ENCODE measurements at places on chromosomes 3 and 15.

DNA sequence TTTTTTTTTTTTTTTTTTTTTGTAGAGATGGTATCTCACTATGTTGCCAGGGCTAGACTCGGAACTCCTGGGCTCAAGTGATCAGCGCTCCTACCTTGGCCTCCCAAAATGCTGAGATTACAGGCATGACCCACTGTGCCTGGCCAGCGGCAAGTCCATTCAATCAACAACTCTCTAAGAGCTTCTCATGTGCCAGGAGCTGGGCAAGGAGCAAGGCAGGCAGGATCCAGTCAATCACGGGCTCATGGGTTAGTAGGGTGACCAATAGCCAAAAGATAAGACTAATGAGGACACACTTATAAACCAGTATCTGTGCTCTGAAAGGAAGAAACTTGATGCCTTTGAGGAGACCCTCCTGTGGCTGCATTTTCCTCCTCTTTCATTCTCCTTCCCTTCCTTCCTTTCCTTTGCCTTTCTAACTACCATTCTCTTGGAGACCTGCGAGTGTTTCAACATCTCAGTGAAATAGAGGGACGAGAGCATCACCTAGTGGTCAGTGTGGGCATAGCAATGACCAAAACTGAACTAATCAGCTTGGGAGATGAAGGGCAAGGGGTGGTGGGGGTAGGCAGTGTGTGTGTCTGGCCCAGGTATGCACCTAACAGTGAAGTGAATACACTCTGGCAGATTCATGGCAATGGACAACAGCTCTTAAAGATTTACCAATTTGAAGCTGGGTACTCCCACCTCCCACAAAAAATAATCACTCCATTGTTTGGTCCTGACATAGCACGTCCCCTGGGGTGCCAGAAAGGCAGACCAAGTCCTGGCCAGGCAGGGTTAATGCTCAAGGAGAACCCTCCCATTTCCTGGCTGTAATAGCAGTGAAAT lies 6.3 kb downstream of the RPP25 start:
- peaks cover 14% of the 10 kb centered on the region for H3K4me1 ChIP-seq
- no peaks in the 10 kb centered on the region for H3K27me3 ChIP-seq
- H3K36me3 ChIP-seq = no peaks in the 10 kb centered on the region
- H3K4me3 ChIP-seq = no peak overlapping the region
- peak; percentile 84 for DNase-seq

GRCh38 chr3:111979434-111980038 lies 710 bp downstream of the ABHD10 start:
- H3K4me1 ChIP-seq = no peaks in the 10 kb centered on the region
- DNase-seq = no peak
- peak overlapping the region; percentile 79 for H3K4me3 ChIP-seq
- H3K36me3 ChIP-seq = no peaks in the 10 kb centered on the region
- H3K27me3 ChIP-seq = no peaks in the 10 kb centered on the region
- H3K27ac ChIP-seq = peak overlapping the region; percentile 88

- no peaks in the 10 kb centered on the region for H3K4me1 ChIP-seq
- no peaks in the 10 kb centered on the region for H3K36me3 ChIP-seq
- H3K27ac ChIP-seq = no peak overlapping the region
- DNase-seq = no peak
These were observed 13.8 kb downstream of the RPL39L start for GRCh38 chr3:187125319-187126031.

DNA sequence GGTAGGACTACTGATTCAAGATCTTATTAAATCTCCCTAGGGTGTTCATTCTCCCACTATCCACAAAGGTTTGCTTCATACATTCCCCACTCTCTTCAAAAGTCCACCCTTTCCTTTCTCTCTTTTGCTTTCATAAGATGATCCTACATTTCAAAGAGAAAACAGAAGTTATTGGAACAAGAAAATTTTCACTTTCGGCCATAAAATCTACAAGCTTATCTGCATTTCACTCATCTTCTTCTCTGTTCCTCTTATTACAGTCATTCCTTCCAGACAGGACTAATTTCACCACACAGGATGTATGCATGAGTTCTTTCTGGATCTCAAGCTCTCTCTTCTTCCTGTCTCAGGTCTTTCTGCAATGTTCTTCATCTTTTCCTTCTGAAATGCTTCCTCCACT lies 238.7 kb downstream of the ISL2 start:
- H3K4me1 ChIP-seq = no peaks in the 10 kb centered on the region
- no peak overlapping the region for H3K4me3 ChIP-seq
- H3K27ac ChIP-seq = no peak overlapping the region
- DNase-seq = no peak
- H3K36me3 ChIP-seq = no peaks in the 10 kb centered on the region

DNA sequence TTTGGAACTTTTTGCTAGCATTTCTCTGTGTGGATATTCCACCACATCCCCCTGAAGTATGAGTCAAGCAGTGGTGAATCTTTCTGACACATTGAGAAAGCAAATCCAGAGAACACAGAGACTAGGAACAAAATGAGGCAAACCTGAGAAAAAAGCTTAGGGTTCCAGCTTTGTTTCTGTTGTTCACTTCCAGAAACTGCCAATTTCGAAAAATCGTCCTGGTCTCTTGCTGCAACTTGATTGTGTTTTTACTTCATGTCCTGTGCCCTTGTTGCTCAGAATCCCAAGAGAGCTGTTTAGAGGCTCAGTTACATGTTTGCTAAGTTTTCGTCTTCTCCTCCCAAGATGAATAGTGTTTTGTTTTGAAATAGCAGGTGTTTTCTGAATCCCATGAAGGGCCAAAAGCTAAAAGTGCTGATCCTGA lies 13.7 kb downstream of the MAP2K1 start:
- no peak overlapping the region for H3K27ac ChIP-seq
- no peak overlapping the region for H3K4me3 ChIP-seq
- H3K4me1 ChIP-seq = no peaks in the 10 kb centered on the region
- H3K27me3 ChIP-seq = no peaks in the 10 kb centered on the region
- no peaks in the 10 kb centered on the region for H3K36me3 ChIP-seq

DNA sequence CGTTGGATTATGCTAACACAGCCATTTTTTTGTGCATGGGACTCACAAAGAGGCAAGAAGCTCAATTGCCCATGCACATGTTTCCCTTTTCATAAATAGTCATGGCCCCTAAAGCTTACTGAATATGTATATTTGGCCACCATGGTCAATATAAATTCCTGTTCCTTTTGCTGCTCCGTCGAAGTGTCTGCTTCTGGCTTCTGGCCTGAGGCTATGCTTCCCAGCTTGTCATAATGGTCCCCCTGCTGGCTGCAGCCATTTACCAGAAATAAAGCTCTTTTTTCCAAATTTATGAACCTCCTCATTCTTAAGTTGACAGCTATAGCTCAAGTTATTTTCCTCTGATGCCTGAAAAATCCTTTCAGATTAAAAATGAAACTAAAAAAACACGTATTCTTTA lies 602.1 kb downstream of the VGLL3 start:
- peak; percentile 19 for DNase-seq
- H3K36me3 ChIP-seq = no peaks in the 10 kb centered on the region
- no peaks in the 10 kb centered on the region for H3K27me3 ChIP-seq

- no peaks in the 10 kb centered on the region for H3K27me3 ChIP-seq
- H3K4me1 ChIP-seq = no peaks in the 10 kb centered on the region
- no peak overlapping the region for H3K4me3 ChIP-seq
- no peaks in the 10 kb centered on the region for H3K36me3 ChIP-seq
- no peak for DNase-seq
These were observed 639.4 kb upstream of the NAALADL2 start for GRCh38 chr3:174219738-174220137.

DNA sequence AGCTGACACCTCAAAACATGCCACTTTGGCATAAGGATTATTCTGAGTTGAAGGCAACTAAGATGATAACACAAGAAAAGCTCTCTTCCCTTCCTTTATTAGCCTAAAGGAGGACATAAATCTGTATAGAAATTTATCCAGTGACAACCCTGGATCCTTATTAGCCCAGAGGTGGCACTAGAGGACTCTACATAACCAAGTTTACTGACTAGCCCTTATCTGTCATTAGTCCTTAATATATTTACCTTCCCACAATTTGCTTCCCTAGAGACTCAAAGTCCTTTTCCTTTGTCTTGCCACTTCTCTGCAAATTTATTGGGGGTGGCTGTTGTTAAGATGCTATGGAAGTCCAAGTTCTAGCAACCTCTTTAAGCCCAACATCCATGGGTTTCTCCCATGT lies 26.7 kb downstream of the CEP70 start:
- no peak overlapping the region for H3K4me3 ChIP-seq
- H3K27ac ChIP-seq = no peak overlapping the region
- DNase-seq = peak; percentile 20
- no peaks in the 10 kb centered on the region for H3K36me3 ChIP-seq
- no peaks in the 10 kb centered on the region for H3K27me3 ChIP-seq
- H3K4me1 ChIP-seq = peaks cover 11% of the 10 kb centered on the region

GRCh38 chr3:15585111-15585845 lies 16.1 kb downstream of the HACL1 start:
- no peak overlapping the region for H3K4me3 ChIP-seq
- no peak for DNase-seq
- H3K27me3 ChIP-seq = no peaks in the 10 kb centered on the region
- no peaks in the 10 kb centered on the region for H3K4me1 ChIP-seq

GRCh38 chr15:95417761-95418160 lies 912.7 kb upstream of the NR2F2 start:
- no peaks in the 10 kb centered on the region for H3K4me1 ChIP-seq
- H3K27me3 ChIP-seq = no peaks in the 10 kb centered on the region
- H3K27ac ChIP-seq = no peak overlapping the region
- no peaks in the 10 kb centered on the region for H3K36me3 ChIP-seq

DNA sequence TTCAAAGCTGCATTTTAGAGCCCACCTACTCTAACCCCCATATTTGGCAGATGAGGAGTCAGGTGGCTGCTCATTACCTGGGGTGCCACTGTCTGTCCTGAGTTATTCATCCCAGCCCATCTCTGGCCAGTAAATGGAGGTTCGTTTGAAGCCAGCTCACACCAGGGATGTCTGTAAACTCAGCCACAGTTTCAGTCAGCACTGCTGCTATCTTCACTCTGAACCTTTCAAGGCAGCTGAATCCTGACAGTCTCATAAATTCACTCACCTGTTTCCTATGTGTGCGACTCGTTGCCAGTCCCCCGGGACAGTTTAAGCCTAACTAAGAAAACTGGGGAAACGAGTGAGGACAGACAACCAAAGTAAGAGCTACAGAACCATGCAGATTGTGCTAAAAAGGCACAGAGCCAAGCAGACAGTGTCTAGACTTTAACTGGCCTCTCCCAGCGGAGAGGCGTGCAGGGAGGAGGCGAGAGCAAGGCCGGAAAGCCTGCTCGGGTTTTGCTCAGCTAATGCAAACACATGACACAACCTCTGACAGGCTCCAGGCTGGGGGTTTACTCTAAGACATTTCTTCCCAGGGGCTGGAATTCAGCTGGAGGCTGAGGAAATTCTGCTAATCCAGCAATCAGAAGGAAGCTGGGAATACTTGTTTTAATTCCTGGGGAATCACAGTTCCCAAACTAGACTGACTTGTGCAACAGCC lies 12.0 kb downstream of the FSTL1 start:
- H3K4me3 ChIP-seq = no peak overlapping the region
- H3K36me3 ChIP-seq = no peaks in the 10 kb centered on the region
- H3K27ac ChIP-seq = peak overlapping the region; percentile 46
- H3K27me3 ChIP-seq = no peaks in the 10 kb centered on the region
- DNase-seq = no peak

- no peak overlapping the region for H3K4me3 ChIP-seq
- H3K36me3 ChIP-seq = no peaks in the 10 kb centered on the region
- no peak for DNase-seq
- no peaks in the 10 kb centered on the region for H3K27me3 ChIP-seq
These were observed 212.5 kb upstream of the UBE2E1 start for GRCh38 chr3:23592961-23593931.

GRCh38 chr3:3316521-3316920 lies 137.0 kb upstream of the CRBN start:
- no peaks in the 10 kb centered on the region for H3K27me3 ChIP-seq
- H3K4me1 ChIP-seq = no peaks in the 10 kb centered on the region
- no peak for DNase-seq
- H3K27ac ChIP-seq = no peak overlapping the region

- H3K36me3 ChIP-seq = no peaks in the 10 kb centered on the region
- H3K27ac ChIP-seq = no peak overlapping the region
- no peak for DNase-seq
These were observed 609.0 kb downstream of the MECOM start for GRCh38 chr3:169054471-169054870.

DNA sequence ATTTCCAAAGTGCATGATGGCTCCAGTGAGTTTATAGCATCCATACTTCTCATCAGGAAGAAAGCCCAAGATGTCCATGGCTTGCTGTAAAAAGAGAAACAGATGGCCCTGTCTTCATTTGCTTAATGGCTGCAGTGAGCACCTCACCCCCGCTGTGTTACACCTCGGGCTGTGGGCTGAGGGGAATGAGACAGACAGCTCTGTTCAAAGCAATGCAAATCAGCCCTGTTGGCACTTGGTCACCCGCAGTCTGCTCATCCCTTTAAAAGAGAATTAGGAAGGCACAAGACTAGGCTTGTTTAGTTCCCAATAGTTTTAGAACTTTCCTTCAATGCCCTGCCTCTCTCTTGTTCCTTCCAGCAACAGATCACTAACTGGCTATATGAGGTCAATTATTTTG lies 25.2 kb downstream of the MYH15 start:
- no peak overlapping the region for H3K27ac ChIP-seq
- H3K4me1 ChIP-seq = no peaks in the 10 kb centered on the region
- DNase-seq = no peak
- H3K27me3 ChIP-seq = no peaks in the 10 kb centered on the region
- no peak overlapping the region for H3K4me3 ChIP-seq

- no peak for DNase-seq
- no peaks in the 10 kb centered on the region for H3K27me3 ChIP-seq
- no peak overlapping the region for H3K27ac ChIP-seq
These were observed 29.6 kb upstream of the SECISBP2L start for GRCh38 chr15:49075881-49076280.

- no peak overlapping the region for H3K4me3 ChIP-seq
- no peaks in the 10 kb centered on the region for H3K36me3 ChIP-seq
- no peaks in the 10 kb centered on the region for H3K27me3 ChIP-seq
These were observed 18.7 kb upstream of the EOGT start for GRCh38 chr3:69032142-69032541.

- H3K4me1 ChIP-seq = no peaks in the 10 kb centered on the region
- H3K27ac ChIP-seq = no peak overlapping the region
- H3K4me3 ChIP-seq = no peak overlapping the region
- no peaks in the 10 kb centered on the region for H3K27me3 ChIP-seq
- no peak for DNase-seq
These were observed 110.4 kb downstream of the LRRC28 start for GRCh38 chr15:99361545-99362185.

- DNase-seq = no peak
- H3K27me3 ChIP-seq = no peaks in the 10 kb centered on the region
- no peaks in the 10 kb centered on the region for H3K36me3 ChIP-seq
- H3K4me3 ChIP-seq = no peak overlapping the region
- no peaks in the 10 kb centered on the region for H3K4me1 ChIP-seq
These were observed 118.3 kb upstream of the FRMD4B start for GRCh38 chr3:69504232-69504631.
